ENCODE measurements at places on chromosomes 16 and 17.

DNA sequence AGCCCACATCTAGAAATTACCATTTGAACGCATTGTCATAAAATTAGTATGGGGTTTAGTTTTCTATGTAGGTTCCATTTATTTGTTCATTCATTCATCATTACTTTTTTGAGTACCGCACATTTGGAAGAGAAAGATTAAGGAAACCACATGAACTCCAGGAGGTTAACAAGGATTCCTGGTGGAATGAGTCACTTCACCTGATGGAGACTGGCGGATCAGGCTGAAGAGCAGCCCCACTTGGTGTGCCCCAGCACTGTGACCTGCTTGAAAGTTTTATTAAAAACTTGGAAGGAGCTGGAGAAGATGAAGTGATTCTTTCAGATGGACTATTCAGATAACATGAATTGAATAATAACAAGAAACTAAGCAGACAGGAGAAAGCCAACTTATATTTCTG is 293.6 kb upstream of the CDH11 start:
- peak; percentile 73 for DNase-seq

DNA sequence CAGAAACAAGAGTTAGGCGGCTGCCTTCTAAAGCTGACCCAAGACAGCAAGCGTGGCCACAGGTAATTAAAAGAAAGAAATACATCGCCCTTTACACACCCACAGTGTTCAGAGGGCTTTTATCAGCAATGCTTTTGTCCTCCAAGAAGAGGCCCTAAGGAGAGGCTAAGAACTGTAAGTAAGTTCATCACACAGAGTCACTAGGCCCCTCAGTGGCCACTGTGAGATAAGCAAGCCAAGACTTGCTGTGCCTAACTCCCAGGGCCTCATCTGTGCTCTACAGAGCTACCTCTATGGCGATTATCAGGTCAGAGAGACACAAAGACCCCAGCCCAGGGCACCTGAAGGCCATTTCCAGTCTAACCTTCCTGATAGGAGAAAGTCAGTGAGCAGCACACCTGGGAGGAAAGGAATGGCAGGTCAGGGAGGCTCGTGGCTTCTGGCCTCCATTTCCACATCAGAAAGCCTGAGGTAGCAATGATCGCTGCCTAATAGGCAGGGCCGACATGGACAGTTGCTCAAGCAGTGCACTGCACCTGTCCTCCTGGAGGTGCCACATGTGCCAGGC is 545.2 kb upstream of the CDH11 start:
- DNase-seq = no peak

DNA sequence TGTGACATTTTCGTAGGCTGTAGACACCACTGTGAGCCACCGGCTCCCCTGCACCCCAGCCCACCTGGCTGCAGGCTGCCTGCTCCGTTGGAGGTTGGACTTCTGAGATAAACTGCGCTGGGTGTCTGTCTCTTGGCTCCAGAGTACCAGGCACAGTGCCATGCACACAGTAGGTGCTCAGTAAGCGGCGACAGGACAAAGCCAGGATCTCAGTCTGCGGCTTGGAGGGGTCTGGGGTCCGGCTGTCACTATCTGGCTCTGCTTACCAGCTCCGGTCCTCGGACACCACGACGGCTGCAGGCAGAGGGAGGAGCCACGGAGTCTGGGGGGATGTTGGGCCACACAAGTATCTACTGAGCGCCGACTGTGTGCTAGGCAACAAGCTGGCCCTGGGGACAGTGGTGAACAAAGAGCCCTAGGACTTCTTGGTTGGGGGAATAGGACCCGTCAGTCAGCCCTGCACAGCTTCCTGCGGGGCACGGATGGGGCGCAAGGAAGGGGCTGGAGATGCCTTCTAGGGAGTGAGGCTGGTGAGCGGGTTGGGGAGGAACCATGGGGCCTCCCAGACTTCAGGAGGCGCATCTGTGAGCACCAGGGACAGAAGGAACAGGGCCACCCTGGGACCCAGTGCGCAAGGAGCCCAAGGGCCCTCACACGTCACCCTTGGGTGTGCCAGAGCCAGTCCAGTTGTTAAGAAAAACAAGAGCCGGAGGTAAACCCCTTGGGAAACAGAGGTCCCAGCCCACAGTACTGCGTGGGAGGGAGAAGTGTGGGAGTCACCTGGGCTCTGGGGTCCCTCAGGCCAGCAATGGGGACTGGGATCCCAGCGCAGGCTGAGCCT is 17.3 kb downstream of the JPH3 start:
- DNase-seq = no peak

DNA sequence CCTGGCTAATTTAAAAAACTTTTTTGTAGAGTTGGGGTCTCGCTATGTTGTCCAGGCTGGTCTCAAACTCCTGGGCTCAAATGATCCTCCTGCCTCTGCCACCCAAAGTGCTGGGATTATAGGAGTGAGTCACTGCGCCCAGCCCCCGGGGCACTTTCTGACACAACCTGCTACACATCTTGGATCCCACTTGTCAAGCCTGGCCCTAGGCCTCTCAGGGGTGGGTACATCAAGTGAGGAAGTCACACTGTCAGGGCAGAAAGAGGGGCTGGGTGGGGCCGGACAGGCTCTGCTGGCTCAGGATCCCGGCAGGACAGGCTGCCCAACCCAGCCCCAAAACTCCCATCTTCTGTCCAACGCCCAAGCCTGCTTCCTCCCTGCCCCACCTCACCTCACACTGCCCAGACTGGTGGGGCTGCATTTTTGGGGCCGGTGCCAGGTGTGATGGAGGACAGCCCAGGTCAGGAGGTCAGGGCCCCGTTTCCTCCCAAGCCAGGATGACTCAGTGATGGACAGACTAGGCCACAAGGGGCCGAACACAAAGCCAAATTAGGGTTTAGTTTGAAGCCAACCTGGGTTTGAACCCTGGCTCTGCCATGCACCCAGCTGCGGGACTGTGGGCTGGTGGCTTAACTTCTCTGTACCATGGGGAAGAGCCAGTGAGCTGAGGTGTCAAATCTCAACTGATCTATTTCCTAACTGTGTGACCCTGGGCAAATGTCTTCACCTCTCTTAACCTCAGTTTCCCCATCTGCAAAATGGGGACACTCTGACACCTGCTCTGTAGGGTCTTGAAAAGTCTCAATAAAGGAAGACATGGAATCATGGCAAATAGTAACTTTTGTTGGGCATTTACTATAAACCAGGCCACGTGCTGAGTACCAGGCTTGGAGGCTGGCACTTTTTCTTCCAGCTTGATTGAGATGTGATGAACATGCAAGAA is 8.9 kb upstream of the PPL start:
- peak; percentile 63 for DNase-seq

- DNase-seq = no peak
These were observed 92.3 kb downstream of the VPS53 start for GRCh38 chr17:622356-622755.

- no peak for DNase-seq
These were observed 7.1 kb downstream of the ECI1 start for GRCh38 chr16:2244301-2244700.

DNA sequence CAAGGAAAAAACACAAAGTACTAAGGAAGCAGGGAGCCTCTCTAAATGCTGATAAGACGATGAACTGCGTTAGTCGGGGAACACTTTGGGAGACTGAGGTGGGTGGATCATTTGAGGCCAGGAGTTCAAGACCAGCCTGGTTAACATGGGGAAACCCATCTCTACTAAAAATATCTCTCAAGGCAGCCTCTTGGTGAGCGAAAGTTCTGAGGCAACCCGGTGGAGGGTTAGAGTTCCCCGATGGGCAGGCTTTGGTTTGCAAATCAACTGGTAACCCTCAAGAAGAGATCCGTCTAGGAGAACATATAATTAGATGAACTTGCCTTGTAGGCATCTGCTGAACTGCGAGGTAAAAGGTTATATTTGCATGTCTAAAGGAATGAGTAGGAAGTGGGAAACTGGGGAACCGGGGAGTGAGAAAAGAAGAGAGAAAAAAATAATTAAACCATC is 44.6 kb downstream of the WSB1 start:
- no peak for DNase-seq

DNA sequence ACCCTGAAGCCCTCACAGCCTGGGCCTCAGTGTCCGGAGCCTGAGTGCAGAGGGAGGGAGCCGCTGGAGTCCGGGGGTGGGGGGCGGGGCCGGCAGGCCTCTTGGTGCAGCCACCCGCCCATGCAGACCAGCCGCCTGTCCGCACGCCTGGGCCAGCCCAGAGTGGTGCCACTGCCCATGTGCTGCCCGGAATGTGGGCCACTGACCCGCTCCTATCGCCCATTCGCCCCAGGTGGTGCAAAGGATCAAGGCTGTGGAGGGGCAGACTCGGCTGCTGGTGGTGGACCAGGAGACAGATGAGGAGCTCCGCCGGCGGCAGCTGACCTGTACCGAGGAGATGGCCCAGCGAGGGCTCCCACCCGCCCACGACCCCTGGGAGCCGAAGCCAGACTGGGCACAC is 2.6 kb downstream of the NHERF2 start:
- no peak for DNase-seq

- no peak for DNase-seq
These were observed 153.3 kb downstream of the WWOX start for GRCh38 chr16:78252757-78253156.

DNA sequence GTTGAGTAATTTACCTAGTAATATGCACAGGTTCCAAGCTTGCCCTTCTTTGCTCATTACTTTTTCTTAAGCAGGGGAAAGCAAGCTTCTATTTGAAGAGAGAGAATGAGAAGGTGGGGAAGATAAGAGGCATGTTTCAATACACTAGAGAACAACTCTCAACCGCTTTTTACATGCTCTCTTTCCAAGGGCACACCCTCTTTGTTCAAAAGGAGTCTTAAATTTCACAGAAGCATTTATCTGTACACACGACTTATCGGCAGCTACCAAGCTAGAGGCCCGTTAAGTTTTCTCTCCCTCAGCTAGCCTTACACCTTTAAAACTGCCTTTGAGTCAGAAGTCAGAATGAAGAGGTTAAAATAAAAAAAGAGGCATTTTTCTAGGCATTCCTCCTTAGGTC is 79.6 kb downstream of the STH start:
- no peak for DNase-seq

DNA sequence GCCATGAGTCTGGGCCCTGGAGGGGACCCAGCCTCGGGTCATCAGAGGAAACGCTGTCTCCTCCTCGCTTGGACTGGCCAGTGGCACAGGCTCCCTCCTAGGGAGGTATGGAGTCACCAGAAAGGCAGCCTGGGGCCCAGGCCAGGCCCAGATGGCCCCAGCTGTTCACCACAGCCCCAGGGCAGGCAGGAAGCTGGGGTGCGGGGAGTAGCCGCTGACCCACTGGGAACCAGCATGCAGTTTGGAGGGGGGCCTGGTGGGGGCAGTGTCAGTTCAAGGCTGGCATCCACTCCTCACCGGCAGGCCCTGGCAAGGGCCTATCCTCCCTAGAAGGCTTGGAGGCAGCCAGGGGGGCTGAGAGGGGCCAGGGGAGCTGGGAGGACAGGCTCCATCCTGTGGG is 48.8 kb downstream of the SDK2 start:
- peak; percentile 70 for DNase-seq

- DNase-seq = peak; percentile 60
These were observed 1.0 kb downstream of the HERPUD1 start for GRCh38 chr16:56932721-56933619.

GRCh38 chr17:34386697-34387550 is 23.9 kb upstream of the CCL1 start:
- DNase-seq = peak; percentile 34

- no peak for DNase-seq
These were observed 16.7 kb downstream of the MGRN1 start for GRCh38 chr16:4641306-4641687.

DNA sequence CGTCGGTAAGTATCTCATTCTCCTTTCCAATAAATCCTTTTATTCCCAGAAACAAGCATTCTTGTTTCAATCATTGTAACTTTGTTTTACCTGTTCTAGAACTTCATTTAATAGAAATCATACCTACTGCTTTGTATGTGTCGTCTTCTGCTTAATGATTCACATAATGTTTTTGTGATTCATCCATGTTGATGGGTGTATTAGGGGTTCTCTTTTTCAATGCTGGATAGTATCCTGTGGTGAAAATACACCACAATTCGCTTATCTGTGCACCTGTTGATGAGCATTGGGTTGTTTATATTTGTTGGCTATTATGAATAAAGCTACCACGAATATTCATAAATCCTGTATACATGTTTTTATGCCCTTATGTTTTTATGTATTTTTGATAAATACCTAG is 703.2 kb downstream of the MAF start:
- no peak for DNase-seq

DNA sequence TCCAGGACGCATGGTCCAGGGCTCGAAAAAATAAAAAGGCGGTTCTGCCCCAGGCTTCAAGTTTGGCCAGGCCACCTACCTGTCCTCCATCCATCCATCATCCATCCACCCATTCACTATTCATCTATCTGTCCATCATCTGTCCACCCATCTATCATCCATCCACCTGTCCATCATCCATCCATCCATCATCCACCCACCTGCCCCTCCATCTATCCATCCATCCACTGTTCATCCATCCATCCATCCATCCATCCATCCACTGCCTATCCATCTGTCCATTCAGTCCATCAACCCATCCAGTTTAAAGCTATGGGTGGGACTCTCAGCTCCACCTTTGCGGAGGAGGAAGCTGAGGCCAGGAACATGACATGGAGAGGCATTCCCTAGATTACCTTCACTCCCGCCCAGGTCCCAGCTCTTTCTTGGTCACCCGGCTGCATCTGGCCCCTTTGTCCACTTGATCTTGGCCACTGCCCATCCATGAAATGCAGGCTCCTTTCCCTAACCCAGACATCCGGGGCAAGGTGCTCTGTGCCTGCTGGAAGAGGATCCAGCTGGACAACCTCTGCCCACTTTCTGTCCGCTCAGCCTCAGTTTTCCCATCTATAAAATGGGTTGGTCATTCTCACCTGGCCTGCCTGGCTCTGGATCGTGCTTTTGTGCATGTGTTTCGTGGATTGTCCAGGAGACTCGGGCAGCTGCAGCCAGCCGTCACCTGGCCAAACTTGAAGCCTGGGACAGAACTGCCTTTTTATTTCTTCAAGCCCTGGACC is 236.0 kb upstream of the CIBAR2 start:
- DNase-seq = no peak

DNA sequence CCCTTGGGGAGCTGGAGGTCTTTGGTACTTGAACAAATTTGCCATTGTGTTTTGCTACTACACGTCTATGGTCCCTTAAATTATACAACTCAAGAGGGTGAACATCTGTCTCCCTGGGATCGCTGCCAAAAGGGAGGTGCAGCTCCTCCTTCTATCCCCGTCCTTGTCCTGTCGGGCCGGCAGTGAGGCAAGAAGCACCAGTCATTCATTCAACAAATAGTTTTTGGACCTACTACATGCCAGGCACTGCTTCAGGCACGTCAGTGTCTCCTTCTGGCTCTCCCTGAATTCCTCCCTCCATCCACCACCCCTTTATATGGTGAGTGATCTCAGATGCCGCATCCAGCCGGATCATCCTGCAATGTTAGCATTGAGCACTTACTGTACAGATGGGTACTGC is 2.2 kb upstream of the RPL38 start:
- no peak for DNase-seq

GRCh38 chr16:55501549-55502322 is 7.1 kb upstream of the LPCAT2 start:
- no peak for DNase-seq

Data from urothelium cell line (cell line).